IPS DF 19.7 (cell line): ENCODE measurements at places on chromosomes 7 and 10.
A peak's percentile ranks its signal among the peaks of the same experiment; 100 is the strongest.

GRCh38 chr7:46484906-46485305 lies 563.8 kb upstream of the IGFBP3 start:
- no peak for DNase-seq

DNA sequence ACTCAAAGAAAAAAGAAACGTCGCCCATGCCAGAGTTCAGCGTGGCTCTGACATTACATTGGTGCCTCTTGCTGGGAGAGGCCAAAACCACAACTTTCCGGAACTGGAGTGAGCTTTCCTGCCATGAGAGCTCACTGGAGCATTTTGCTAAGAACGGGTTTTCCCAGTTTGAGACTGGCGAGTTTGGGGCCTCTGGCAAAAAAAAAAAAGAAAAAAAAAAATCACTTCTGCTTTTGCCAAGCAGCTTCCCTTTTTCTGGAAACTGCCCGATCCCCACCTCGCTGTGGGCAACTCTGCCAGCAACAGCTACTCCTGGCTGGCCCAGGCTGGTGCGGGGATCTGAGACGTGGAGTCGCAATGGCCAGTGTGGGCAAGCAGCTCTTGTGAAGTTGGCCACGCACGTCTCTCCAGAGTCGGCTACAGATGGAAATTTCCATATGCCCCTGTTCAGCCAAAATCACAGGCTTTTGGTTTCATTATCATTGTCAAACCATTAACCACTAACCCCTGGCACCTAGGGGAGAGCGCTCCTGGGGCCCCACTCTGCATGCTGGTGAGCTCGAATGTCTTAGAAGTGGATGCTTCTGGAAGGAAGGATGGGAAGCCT lies 25.7 kb downstream of the PRKAG2 start:
- no peak for DNase-seq

- no peak for DNase-seq
Observed at GRCh38 chr7:79624336-79624735, 170.9 kb upstream of the MAGI2 start.

GRCh38 chr10:127123626-127124025 lies 72.8 kb downstream of the INSYN2A start:
- DNase-seq: no peak

- DNase-seq: no peak
Observed at GRCh38 chr10:124065382-124066125, 27.8 kb downstream of the CHST15 start.

- DNase-seq: no peak
Observed at GRCh38 chr7:140027858-140028257, 34.9 kb downstream of the PARP12 start.

DNA sequence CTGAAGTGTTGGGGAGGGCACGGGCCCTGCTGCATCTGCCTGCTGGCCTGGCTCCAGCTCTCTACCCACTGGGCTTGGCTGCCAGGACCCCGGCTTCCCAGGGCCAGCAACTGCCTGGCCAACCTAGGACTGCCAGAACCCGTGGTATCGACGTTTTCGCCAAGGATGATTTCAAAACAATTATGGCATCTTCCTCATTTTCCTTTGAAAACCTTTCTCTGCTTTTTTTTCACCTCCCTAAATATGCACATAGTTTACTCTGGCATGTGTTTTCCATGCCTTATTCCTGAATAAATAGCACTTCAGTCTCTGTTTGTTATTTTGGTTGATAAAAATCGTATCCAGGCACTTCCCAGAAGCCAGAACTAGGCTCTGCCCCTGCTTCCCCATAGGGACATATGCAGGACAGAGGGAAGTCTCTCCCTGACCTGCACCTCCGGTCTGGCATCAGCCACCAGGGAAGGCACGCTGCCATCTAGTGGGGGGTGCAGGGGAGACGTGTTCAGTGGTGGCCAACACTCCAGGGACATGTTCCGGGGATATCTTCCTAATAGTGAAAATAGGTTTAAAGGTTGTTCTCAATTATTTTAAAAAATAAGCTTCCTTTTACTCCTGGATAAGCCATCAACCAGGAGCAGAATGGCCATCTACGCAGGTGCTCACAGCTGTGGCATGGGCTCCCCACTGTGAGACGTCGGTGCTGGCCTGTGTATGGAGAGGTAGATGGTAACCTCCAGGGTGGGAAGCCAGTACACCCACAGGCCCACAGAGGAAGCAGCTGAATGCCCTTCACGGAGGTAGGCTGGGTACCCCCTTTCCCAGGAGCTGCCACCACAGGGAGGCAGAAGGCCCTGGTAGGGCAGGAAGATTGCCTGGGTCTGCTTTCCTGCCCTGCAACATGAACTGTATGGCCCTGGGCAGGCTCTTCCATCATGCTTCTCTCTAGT lies 30.7 kb upstream of the ANTXRL start:
- peak; percentile 25 for DNase-seq

DNA sequence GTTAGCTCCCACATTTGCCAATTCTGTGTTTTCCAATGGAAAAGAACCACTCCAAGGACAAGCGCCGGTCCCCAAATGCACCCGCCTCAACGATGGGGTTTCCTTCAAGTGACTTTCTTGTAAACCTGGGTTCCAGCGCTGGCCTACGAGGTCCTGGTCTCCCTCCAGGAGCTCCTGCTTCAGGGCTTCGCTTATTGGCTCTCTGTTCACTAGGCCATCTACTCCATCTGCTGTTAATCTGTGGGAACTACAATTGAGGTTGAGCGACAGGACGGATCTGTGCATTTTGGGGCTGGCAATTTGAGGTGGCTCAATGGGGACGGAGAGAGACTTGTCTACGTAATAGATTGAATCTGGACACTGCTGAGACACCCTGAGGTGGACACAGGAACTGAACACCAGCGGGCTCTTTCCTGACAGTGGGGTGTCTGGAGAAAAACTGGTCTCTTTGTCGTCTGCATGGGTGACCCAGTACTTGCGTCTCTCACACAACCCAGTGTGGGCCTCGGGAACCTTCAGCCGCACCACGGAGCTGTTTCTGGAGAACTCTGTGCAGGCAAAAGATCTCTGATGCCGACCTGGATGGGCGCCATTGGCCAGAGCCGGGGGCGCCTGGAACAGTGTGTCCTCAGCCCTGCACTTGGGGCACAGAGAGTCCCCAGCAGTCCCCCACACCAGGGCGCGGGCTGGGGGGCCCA lies 115.9 kb upstream of the ADAM12 start:
- peak; percentile 54 for DNase-seq

GRCh38 chr10:99008054-99008453 lies 227.6 kb downstream of the HPSE2 start:
- no peak for DNase-seq

DNA sequence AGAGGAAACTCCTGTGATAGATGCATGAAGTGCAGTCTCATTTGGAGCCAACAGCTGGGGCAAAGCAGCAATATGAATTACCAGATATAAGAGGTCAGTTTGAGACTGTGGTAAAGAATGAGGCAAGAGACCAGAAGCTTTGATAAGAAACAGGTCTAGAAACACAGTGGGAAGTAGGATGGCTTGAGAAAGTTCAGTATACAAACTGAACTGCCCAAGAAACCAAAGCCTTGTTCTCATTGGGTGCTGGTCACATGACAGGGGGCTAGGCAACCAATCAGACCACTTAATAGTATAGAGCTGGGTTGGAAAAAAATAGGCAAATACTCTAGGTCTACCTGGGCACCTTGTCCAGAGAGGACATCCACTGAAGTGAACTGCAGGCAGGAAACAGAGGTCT lies 46.2 kb upstream of the PLCE1 start:
- DNase-seq: no peak

DNA sequence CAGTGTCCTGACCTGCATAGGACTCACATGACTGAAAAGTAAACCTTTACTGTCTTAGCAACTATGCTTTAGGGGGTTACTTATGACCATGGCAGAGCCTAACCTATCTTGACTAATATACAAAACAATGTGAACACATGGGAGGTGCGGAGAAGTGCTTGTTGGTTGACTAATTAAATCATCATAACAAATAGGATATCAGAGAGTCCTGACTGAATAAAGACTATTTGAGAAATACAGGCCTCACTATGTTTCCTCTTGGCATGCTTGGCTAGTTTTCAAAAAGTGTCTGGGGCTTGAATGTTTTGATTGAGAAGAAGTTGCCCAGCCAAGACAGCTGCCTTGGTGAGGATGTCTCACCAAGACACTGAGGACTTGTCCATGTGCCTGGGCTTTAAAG lies 104.4 kb upstream of the PHYHIPL start:
- DNase-seq: no peak

DNA sequence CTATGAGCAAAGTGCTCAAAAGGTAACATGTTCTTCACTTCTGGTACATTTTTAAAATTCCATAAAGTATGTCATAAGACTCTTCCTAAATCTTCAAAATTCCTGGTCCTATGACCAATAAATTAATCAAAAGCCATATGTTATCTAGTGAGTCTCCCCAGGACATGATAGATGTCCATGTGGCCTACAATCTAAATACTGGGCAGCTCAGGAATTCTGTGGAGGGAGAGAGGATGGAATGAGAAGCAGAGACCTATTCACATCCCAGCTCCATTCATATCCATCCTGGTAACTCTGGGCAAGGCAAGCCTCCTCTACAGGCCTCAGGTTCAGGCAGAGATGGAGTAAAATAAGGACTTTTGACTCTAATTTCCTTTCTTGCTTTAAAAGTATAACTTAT lies 224.8 kb downstream of the MTERF1 start:
- no peak for DNase-seq

- DNase-seq: no peak
Observed at GRCh38 chr10:71241830-71242621, 29.7 kb downstream of the UNC5B start.

DNA sequence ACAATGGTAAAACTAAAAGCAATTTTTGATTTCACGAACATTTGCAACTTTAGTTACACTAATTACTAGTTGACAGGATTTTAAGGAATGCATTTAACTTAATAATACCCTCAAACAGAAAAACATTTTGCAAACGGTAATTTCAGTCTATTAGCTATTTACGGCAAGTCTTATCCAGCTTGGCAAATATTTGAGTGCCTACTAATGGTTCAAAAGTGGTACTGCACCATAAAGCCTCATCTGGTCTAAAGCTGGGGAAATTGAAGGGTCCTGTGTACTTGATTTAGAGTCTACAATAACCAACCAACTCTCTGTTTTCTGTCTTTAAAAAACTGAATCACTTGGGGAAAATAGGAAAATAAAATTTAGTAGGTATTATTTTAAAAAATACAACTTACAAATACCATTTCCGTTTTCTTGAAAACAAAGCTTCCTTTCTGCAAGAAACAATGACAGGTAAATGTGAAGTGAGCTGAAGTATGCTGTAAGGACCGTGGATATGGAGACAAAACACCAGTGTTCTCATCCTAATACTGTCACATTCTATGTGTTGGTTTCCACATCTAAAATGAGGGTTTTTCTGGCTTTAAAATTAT lies 142.3 kb downstream of the VPS50 start:
- DNase-seq: no peak
